ENCODE measurements at places on chromosomes 3 and 15.

- DNase-seq: no peak
Measured at GRCh38 chr3:48413611-48414010, 16.3 kb downstream of the PLXNB1 start.

- peak; percentile 48 for DNase-seq
Measured at GRCh38 chr3:41690766-41691563, 270.9 kb downstream of the ULK4 start.

DNA sequence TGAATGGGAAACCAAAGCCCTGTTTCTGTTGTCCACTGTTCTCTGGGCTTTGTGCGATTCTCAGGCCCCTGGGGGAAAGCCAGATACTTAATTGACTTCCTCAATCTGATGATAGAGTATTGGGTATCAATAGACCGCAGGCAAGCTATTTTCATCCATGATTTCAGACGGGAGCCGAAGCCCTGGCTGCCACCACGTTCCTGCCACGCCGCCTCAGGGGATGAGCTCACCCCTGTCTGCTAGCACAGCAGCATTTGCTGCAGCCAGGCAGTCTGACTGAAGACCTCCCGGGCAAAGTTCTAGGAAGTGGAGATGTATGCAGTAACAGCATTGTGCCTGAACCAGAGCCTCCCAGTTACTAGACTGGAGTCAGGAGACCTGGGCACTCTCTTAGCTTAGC lies 69.8 kb downstream of the ISG20 start:
- no peak for DNase-seq

DNA sequence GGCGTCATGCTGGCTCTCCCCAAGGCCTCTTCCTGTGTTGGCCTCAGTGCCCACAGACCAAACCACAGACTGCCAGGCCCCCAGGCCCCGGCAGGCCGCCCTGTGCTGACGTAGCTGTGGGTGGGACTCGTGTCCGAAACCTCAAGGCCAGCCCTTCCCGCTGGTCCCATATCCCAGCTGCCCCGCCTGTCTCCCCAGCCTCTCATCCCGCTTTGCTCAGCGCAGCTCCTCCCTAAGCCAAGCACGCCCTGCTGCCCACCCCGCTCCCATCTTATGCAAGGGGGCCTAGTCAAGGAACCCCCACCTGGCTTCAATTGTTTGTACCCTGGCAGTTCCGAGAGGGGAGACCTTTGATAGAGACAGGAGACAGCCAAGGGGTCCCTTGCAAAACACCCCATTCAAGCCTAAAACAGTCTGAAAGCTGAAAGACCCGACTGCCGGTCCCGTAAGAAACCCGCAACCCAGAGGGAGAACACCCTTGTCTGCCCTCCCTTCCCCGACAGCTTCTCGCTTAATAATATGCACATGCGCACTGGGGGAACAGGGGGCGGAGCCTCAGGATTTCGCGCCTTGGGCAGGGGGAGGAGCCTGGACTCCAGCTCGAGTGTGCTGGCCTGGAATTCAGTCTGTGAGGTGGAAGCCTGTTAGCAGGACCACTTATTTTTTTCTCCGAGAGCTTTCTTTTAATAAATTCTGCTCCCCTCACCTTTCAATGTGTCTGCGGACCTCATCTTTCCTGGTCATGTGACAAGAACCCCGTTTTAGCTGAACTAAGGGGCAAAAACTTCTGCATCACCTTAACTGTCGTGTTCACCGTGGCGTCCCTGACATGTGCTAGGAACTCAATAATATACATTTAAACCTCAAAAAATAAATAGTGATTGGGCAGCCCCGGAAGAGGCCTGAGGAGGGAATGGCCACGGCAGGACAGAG lies 17.2 kb downstream of the TNFAIP8L3 start:
- no peak for DNase-seq

DNA sequence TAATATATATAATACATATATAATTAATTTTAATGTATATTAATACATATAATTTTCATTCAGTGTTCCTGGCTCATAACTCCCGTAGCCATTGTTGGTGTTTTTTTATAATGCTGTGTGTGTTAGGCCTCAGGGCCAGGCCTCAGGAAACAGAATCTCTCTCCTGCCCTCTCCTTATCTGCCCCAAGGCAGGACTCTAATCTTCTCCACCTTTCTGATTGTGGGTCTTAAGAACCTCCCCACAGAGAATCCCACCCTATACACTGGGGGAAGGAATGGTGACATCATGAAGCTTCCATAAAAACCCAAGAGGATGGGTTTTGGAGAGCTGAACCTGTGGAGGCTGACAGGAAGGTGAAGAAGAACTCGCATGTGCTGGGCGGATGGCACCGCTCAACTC lies 4.0 kb upstream of the FMN1 start:
- no peak for DNase-seq

Data from PC-3 (cell line).